ENCODE measurements at places on chromosomes 11 and 22.

DNA sequence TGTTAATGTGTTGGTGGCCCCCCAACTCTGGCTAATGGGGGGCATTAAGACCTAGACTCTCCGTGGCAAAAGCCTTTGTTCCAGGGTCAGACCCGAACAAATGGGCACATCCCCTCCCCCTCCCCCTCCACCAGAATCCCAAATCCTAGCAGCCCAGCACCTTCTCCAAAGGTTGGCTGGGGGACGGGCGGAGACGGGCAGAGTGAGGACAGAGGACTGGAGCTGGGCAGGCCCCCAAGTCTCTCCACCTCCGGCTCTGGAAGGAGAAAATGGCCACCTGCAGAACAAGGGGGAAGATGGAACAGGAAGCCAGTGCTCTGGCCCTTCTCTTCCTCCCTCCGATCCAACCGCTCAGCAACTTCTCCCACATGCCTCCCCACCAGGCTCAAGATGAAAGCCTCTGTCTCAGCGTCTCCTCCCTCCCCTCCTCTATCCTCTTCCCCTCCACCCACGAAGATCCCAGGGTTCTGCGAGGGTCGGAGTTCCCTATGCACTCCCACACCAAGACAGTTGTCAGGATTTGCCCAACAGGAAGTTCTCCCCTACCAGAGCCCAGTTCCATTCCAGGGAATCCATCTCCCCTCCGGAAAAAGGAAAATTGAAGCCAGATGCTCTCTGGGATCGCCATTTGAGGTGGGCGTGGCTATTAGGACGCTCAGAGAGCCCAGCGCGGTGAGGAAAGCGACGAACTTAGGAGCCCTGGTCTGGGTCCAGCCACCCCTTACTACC, 20.1 kb downstream of the ADA2 start:
- no peak for DNase-seq

DNA sequence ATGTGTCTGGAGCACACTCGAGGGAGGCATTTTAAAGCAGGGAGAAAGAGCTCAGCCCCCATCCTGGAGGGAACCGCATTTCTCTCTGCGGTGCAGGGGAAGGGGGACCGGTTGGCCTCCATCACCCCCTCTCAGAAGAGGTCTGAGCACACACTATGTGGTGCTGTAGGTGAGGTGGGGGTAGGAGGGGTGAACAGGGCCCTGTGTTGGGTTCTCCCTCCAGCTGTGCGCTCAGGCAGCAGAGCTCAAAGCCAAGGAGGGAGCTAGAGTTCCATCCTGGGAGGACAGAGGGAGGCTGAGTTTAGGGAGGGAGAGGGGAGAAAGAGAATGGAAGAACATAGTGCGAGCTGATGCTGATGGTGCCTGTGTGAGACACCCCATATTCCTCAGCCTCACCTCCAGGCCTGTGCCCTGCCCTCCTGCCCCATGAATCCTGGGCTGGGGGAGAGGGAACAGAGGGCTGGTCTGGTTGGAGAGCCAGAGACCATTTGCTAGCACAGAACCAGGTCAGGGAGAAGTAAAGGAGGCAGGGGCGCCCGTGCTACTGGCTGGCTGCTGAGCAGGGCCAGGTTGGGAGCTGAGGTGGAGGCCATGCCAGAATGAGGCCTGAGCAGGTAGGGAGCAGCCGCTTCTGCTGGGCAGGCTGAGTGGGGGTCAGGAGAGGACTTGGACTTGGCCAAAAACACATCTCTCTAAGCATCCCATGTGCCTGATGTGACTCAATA, 43.7 kb downstream of the ALX4 start:
- DNase-seq, result no peak

DNA sequence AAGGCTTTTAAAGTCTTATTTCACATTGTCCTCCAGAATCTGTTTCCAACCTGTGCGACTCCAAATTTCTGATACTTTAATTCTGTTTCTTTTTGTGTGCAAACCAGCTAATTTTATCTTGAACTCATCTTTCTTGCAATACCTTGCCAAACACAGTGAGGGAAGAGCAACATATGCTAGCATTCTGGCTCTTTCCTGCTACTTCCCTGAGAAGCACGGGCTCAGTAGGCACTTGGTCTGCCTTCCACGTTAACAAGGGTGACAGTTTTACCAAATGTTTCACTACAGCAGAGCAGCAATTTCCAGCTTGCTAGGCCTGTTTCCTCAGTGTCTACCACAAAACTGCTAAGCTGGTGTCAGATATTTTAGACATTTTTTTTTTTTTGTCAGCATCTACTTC, 405.8 kb downstream of the NTM start:
- no peak for DNase-seq

GRCh38 chr11:113329725-113330124, 15.3 kb downstream of the TTC12 start:
- no peak for DNase-seq

GRCh38 chr22:27408068-27408467, 393.5 kb downstream of the MN1 start:
- no peak for DNase-seq

DNA sequence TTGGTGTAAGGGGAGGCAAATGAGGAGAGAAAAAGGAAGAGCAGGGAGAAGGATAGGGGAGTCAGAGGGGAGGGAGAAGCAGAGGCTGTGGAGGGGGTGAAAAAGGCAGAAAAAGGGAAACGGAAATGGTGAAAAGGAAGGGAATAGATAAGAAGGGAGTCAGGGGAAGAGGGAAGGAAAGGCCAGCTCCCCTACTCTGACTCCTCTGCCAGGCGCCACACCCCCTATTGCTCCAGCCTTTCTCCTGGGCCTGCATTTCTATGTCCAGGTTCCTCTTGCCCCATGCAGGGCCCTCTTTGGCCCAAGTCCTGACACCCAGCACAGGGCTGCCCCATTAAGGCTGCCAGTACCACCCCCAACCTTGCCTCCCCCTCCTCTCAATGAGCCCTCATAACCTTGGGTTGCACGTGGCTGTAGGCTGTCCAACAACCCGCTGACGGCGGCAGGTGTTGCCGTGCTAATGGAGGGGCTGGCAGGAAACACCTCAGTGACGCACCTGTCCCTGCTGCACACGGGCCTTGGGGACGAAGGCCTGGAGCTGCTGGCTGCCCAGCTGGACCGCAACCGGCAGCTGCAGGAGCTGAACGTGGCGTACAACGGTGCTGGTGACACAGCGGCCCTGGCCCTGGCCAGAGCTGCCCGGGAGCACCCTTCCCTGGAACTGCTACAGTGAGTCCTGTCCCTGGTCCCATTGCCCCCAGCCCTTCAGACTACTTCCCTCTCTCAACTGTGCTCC, 3.4 kb upstream of the NHERF4 start:
- no peak for DNase-seq

GRCh38 chr22:44759001-44759400, 6.6 kb downstream of the ARHGAP8 start:
- DNase-seq, result no peak

- DNase-seq, result no peak
Measured at GRCh38 chr11:114359342-114359741, 41.0 kb downstream of the C11orf71 start.

- no peak for DNase-seq
Measured at GRCh38 chr22:25030636-25031035, 78.1 kb downstream of the KIAA1671 start.

DNA sequence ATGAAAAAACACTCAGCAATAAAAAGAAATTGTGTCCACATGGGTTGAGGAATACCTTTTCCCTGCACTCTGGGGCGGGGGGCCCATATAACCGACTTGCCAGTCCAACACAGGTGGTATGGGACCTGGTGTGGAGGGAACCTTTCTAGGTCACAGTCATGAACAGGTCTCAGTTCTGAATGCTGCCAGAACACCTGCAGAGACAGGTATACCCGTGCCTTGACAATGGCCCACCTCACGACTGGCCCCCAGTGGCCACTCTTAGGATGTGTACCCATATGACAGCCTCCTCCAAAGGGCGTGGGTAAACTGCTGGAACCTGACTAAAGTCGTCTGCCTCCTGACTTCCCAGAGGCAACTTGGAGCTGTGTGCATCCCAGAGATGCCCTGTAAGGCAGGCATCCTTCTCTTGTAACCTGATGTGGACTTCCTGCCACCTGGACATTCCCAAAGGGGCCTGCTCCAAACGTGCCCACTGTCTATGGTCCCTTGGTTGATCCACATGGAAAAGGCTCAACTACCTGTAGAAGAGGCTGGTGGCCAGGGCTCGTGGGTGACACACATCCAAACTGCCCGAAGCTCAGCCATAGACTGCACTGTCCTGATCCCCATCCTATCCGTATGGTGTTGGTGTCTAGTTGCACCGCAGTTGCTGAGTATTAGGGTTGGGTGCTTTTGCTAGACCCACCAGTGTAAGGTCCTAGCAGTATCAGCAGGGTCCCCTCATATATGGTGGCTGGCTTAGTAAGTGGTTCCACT, 859.3 kb downstream of the BRD1 start:
- DNase-seq, result no peak

- DNase-seq, result no peak
Measured at GRCh38 chr22:27905653-27906052, 13.4 kb downstream of the PITPNB start.

DNA sequence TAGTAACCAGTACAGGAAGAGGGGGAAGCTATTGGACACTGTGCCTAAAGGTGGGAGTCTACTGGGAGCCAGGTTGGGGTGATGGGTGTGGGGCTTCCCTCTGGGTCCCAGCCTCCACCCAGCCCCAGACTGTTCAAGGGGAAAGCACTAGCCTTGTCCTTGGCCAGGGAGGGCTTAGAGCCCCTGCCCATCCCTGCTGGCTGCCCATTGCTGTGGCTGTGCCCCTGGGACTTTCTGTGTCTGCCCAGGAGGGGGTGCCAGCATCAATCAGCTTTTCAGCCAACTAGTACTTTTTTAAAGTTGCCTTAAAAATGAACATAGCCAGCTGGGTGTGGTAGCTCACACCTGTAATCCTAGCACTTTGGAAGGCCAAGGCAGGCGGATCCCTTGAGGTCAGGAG, 19.9 kb downstream of the INCENP start:
- DNase-seq, result no peak

DNA sequence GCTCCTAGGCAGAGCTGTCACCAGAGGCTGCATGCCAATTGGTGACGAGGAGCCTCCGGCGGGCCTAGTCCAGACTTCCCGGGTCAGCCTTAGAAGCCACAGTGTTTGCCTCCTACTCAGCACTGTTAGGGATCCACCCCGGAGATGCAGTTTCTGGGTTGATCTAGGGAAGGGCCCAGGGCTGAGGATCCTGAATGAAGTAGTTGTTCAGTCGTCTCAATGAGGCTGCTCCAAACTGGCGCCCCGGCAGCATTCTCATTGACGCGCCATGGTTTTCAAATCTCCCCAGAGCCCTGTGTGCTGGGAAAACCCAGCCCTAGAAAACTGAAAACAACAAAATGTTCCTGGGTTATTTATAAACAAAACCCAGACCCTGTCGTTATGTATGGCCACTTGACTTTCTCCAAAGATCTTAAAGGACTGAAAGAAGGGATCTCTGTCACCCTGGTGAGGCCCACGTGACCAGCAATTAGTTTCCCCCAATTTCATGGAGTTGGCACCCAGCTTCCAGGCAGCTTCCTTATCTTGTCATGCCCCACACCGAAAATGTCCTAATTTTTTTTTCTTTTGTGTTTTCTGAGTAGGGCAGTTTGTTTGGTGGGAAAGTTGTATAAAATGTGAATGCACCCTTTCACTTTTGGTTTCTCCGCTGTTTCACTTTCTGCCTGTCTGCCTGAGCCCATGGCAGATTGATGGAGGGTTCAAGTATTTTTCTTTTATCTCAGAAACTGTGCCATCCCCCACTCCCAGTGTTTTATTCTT, 2.0 kb upstream of the EHD1 start:
- DNase-seq, result peak; percentile 50

GRCh38 chr22:44395118-44396005, 82.6 kb upstream of the SHISAL1 start:
- no peak for DNase-seq

- DNase-seq, result no peak
Measured at GRCh38 chr11:79413268-79413667, 27.6 kb downstream of the TENM4 start.

GRCh38 chr11:85756401-85757200, 54.3 kb downstream of the SYTL2 start:
- DNase-seq, result peak; percentile 63

DNA sequence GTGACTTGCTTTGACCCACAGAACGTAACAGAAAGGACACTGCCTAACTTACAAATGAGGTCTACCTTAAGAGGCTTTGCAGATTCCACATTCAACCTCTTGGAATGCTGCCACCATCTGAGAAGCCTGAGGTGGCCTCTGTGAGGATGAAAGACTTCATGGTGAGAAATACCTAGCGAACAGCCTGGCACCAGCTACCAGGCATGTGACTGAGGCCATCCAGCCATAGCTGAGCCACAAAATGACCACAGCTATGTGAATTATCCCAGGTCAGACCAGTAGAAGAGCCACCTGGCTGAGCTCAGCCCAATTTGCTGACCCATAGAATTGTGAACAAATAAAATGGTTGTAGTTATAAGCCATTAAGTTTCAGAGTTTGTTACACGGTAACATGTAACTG, 37.5 kb downstream of the PPARA start:
- DNase-seq, result no peak

GRCh38 chr22:37353839-37354238, 71.5 kb downstream of the CYTH4 start:
- DNase-seq, result no peak

- peak; percentile 100 for DNase-seq
Measured at GRCh38 chr11:65117206-65118096, at the start of gene ZNHIT2. Gene ZNHIT2 (minus strand): TSS chr11:65117701. CDS start chr11:65117653, 48 bp downstream.

- DNase-seq, result no peak
Measured at GRCh38 chr22:35555483-35555890, 14.9 kb downstream of the RASD2 start.

DNA sequence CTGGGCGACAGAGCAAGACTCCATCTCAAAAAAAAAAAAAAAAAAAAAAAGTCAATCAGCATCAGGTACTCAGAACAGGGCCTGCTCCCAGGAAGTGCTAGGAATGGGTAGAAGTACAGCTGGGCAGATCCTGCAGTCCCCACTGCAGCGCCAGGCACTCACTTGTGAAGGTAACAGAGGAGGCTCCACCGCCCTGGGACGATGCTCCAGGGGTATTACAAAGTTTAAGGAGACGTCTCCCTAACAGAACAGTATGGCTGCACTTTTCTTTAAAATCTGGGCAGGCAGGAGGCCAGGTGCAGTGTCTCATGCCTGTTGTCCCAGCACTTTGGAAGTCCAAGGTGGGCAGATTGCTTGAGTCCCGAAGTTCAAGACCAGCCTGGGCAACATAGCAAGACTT, 1449.0 kb downstream of the BRD1 start:
- DNase-seq, result no peak

DNA sequence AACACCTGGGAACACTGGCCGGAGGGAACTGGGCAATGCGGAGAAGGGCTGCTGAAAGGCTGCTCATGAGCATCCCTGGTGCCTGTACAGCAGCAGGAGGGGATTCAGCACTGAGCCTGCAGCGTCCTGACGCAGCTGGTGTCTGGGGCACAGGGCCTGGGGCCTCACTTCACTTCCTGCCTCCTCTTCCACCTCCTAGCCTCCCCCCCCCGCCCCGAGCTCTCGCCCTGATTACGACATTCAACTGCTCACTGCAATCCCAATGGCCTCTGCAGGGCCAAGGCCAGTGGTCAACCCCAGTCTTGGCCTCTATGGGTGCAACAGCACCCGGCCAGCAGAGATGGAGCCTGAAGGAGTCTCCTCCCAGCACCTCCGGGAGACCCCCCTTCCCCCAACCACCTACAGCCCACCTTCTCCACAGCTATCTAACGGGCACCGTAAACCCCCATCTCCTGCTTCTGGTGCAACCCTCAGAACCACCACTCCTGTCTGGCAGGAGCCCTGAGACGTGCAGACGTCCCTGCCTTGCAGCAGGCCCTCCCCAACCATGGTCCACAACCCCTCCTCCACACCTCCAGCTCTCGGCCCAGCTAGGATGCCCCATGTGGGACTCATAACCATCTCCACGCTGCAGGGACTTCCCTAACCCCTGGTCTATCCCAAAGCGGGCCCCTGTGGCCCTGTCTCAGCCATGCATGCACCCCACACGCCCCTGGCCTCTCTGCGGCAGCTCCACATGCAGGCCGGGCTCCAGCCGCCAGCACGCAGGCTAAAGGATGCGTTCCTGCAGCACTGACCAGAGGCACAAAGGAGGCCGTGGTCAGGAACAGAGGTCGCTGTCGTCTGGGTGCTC, 38.2 kb downstream of the BRD1 start:
- peak; percentile 42 for DNase-seq
